Cortex of kidney (tissue), 1 donor: ENCODE measurements at places on chromosomes 16 and 17.

DNA sequence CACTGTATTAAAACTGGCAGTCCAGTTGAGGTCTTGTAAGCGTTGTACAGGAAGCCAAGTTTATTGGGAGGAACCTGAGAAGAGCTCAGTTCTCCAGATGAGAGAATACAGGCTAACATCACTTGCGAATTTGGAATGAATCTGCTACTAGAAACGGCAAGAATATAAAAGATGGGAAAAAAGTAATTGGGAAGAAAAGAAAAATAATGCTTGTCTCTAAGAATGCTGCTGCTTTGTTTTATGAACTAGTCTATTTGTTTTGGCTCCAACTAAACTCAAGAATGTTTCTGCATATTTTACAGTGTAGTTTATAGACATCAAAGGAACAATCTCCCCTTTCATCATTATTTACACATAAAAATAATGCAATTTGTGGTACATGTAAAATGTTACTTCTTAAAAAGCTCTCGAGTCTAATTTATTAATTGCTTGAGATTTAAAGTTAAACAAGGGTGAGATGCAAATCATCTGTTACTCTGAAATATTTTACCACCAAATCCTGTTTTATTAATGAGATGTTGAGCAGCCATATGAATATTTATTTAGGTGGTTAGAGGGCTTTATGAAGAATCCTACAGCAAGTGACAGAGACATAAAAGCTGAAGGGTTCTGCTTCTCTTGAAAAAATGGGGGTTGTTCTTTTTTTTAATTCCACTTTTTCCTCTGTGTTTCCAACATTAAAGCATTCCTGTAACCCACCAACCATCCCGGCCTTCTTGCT, 162.1 kb upstream of the AXIN2 start:
- DNase-seq = no peak

- DNase-seq = no peak
Measured at GRCh38 chr17:41324180-41325075, 8.9 kb upstream of the KRTAP17-1 start.

- DNase-seq = no peak
Measured at GRCh38 chr17:18368946-18369345, 5.6 kb upstream of the SHMT1 start.

DNA sequence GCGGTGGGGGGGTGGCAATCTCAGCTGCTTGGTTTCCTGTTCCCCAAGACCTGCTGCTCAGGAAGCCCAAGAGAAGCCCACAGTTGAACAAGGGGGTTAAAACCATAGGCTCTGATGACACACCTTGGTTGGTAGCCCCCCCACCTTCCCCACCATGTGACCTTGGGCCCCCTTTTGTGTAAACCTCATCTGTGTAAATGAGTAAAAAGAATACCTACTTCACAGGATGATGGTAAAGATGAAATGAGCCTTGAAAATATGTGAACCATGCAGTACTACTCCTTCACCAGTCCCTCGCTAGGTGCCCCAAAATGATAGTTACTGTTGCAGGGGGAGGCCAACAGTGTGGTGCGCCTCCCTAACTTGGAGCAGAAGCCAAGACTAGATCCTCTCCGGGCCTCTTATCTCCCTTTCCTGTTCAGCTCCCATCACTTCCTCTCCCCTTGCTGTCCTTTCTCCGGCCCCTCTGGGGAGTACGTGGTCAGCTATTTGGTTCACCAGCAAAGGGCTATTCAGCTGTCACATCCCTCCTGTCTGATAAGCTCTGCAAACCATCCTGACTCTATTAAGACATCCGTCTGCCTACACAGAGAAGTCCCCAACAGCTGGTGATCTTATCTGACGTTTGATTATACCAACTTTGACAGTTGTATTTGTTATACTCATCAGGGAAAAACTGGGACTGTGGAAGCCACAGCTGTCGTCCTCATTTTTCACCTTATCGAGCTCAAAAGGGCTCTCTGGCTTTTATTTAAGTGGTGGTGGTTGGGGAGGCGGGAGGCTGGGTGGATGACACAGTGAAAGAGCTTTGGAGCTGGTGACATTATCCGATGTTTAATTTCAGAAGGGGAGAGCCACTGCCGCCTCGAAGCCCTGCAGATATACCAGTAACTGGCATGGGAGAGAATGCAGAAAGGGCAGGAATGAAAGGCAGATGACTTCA, 19.9 kb downstream of the DCAKD start:
- no peak for DNase-seq

DNA sequence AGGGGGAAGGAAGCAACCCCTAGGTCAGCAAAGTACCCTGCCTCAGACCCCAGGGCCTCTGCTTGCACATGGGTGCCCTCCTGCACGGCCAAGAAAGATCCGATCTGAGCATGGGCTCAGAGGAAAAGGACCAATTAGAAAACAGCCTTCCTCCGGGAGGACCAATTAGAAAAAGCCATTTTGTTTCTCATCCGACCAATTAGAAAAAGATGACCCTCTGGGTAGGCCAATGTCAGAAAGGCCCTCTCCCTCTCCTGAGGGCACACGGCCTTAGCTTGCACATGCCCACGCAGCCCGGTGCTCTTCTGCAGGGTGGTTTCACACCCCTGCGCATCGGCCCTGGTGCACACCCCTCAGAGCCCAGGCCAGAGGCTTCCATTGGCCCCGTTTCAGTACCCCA, 5.1 kb upstream of the CISD3 start:
- no peak for DNase-seq

GRCh38 chr17:8148560-8148959, 3.6 kb downstream of the PER1 start:
- no peak for DNase-seq

- DNase-seq = no peak
Measured at GRCh38 chr16:90008708-90009145, 10.5 kb downstream of the DBNDD1 start.

GRCh38 chr17:38352245-38353085, 821 bp downstream of the SOCS7 start:
- DNase-seq = no peak

- no peak for DNase-seq
Measured at GRCh38 chr17:44901411-44901921, 2.2 kb upstream of the EFTUD2 start.

- no peak for DNase-seq
Measured at GRCh38 chr16:9800186-9800738, 382.0 kb downstream of the GRIN2A start.

DNA sequence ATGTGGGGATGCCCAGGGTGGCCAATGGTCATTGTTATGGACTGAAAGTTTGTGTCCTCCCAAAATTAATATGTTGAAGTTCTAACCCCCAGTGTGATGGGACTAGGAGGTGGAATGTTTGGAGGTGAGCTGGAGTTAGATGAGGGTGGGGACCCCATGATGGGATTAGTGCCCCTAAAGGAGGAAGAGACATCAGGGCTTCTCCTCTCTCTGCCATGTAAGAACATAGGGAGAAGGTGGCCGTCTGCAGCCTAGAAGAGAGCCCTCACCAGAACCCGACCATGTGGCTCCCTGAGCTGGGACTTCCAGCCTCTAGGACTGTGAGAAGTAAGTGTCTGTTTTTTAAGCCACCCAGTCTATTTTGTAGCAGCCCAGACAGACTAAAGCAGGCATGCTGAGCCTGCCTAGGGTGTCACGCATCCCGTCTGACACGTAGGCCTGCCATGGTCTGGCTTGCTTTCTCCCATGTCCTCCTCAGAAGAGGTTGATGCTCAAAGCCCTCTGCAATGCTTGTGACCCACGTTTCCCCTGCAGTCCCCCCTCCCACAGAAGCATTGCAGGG, 4.0 kb upstream of the PRPSAP1 start:
- no peak for DNase-seq

- no peak for DNase-seq
Measured at GRCh38 chr17:29054835-29055234, 11.9 kb downstream of the PIPOX start.

DNA sequence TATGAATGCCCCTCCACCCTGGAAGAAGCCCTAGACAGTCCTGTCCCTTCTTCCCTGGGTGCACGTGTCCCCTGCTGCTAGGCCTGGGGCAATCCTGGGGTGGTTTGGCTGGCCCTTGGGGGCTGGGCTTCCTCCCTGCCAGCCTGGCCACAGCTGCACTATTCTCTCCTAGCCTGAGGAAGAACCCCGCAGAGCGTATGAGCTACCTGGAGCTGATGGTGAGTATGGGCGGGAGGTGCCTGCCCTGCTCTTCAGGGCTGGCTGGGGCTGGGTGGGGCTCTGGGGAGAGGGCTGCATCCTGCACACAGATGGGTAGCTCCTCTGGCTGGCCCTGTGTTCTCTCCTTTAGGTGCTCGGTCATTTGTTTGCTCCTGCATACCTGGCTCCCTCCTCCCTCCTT, 28.8 kb downstream of the MAP2K3 start:
- DNase-seq = no peak

DNA sequence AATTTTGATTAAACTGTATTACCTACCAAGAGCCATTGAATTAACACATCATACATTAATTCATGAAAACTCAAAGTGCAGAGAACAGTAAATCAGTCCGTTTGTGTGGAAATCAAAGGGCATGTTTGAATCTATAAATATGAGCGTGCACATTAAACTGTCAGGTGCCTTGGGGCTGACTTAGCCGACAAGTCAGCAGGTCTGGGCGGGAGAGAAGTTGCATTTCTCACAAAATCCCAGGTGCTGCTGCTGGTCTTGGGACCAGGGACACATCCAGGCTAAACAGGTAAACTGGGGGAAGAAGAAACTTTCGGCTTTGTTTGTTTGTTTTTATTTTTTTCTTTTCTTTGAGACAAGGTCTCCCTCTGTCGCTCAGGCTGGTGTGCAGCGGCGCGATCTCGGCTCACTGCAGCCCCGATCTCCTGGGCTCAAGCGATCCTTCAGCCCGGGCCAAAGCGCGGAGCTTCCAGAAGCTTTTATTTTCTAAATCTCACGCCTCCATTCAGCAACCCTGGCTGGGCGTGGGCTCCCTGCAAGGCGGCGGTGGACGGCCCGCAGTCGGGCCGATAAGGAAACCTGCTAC, 213.9 kb downstream of the MRTFB start:
- DNase-seq = no peak

- DNase-seq = no peak
Measured at GRCh38 chr17:44307387-44308186, 814 bp upstream of the RUNDC3A start.

- no peak for DNase-seq
Measured at GRCh38 chr17:49193513-49194296, 16.7 kb downstream of the GNGT2 start.

- DNase-seq = no peak
Measured at GRCh38 chr17:58398574-58399266, 18.6 kb downstream of the RNF43 start.

- DNase-seq = no peak
Measured at GRCh38 chr16:9906218-9906617, 276.0 kb downstream of the GRIN2A start.

DNA sequence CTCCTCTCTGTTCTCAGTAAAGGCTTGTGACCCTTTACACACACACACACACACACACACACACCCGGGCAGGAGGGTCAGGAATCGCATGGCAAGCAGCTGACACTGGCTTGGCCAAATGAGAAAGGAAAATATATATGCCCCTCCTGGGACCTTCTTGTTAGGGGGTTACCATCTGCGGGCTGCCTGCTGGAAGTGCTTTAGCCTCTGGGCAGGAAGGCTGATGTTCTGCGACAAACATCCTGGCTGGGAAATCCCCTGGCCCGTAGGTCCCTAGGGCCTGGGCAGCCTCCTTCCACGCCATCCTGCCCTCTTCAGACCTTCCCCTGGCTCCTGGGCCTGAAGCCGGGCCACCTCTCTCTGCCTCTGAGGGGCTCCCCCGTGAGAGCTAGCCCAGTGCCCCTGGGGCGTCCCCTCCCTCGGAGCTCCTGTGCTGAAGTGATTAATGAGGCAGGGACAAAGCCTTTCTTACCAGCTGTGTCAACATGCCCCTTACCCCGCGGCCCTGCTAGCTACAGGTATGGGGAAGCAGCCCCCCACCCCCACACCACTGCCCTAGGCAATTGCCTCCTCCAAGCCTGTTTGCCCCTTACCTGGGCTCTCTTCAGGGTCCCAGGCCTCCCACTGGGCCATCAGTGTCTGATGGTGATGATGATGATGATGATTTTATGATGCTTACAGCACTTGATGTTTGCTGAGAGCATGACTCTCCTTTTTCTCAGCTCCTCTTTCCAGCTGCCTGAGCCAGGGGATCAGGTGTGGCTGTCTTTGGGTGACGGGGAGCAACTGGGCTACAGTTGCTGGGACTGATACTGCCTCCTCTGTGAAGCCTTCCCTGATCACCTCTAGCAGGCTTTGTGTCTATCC, 32.8 kb upstream of the ETV4 start:
- no peak for DNase-seq

- DNase-seq = no peak
Measured at GRCh38 chr17:77719806-77720205, 238.7 kb upstream of the TNRC6C start.

DNA sequence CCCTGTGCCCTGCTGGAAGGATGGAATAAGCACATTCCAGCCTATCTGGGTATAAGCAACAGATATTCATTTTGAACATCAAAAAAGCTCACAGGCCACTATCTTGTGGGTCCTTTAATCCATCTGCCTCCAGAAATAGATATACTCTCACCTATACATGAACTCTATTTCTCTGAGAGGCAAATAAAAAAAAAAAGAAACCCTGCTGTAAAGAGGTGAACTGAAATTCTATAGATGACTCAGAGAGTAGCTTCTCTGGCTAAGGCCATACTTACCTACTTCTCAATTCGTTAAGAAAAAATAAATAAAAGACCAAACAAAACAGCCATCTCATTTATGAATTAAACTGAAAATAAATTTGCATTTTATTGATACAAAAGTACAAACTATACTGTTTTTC, 86.3 kb downstream of the DYNLRB2 start:
- no peak for DNase-seq

DNA sequence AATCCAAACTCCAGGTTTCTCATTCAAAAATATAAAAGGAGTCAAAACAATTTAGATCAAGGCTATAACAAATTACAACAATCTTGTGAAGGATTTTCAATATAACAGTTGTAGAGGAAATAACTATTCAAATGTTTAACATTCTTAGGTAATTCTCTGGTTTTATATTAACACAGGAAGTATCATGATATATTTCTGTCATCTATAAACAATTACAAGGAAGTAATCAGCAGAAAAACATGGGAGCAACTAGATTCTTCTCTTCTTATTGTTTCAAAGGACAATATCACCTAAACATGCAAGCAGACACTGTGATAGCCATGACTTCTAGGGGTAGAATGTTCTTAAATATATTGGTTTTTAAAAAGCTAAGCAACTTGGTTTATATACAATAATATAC, 49.9 kb downstream of the FBXL20 start:
- DNase-seq = no peak

- no peak for DNase-seq
Measured at GRCh38 chr17:42617956-42618431, 8.5 kb downstream of the TUBG1 start.

- no peak for DNase-seq
Measured at GRCh38 chr16:30066761-30067583, 1.4 kb downstream of the ALDOA start.

GRCh38 chr17:48569674-48570324, 8.4 kb downstream of the HOXB4 start:
- DNase-seq = no peak

- no peak for DNase-seq
Measured at GRCh38 chr17:75287221-75287620, 2.0 kb downstream of the SLC25A19 start.

DNA sequence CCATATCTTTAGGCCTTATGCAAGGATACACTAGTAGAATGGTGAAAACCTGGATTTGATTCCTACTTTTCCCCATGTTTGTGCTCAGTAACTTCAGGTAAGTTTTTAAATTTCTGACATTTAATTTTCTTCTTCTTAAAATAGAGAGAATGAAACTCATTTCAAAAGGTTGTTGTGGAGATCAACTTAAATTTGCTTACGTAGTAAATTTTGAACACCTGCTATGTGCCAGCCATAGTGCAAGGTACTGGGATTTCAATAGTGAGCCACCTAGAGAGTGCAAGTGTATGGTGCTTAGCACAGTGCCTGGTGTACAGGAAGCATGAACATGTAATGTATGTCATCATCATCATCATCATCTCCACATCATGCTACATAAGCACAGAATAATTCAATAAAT, 73.6 kb upstream of the SMIM36 start:
- no peak for DNase-seq
